ENCODE measurements at places on chromosomes 4 and X.
A peak's percentile ranks its signal among the peaks of the same experiment; 100 is the strongest.

DNA sequence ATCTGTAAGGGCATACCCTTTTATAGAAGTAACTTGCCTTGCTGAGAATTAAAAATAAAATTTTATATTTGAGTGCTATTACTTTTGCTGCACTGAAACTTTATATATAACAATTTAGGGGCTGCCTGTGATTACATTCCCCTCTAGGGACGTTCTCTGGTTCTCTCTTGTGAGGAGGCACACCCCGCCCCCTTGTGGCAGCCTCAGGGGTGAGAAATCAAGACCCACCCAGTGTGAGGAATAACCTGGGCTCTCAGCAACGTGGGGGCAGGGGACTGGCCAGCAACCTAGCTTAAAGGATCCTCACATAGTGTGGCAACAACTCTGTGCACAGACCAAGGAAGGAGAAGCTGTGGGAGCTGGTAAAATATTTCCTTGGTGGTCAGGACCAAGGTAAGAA is 43.7 kb downstream of the MAGEA9 start:
- DNase-seq = no peak

- DNase-seq = peak; percentile 77
Measured at GRCh38 chrX:40154853-40155588, 57.3 kb upstream of the BCOR start.

DNA sequence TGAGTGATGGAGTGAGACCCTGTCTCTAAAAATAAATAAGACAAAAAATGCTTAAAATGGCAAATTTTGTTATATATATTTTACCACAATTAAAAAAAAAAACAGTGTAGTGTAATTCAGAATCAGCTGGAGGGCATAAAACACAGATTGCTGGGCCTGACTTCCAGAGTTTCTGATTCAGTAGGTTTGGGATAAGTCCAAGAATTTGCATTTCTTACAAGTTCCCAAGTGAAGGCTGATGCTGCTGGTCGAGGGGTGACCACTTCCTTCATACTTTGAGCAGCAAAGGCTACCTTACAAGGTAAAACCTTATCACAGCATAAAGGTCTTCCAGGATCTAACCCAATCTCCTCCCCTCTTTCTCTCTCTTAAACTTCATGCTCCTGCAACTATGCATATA is 40.7 kb downstream of the KLHL8 start:
- no peak for DNase-seq

GRCh38 chrX:74925225-74926088 is at the start of gene NEXMIF:
TSS of gene NEXMIF (minus strand) at chrX:74925452.
- DNase-seq = peak; percentile 24

DNA sequence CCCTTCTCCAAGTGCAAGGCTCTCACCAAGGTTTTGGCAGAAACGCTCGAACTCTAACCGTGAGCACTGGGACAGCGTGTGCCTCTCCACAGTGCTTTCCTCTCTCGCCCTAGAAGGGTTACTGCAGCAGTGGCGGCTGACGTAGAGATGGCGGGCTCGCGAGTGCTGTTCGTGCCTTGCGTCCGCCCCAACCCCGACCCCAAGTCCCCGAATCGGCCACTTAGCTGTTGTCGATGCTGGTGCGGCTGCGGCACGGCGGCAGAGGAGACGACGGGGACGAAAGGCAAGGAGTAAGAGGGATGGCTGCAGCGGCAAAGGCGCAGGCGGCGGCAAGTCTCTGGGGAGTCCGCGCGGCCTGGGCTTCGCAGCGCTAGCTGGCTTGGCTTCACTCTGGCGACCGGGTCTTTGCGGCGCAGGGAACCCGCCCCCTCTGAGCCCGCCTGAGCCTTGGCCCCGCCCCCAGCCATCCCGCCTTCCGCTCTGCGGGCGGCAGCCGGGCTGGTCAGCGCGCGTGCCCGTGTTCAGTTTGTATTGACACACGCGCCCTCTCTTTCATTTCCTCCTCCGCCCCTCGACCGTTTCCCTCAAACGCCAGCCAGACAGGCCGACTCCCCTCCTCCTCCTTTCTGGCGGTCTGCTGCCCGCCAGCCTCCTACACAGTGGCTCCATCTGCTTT is at the start of gene SPIN4:
Gene SPIN4, minus strand, starts transcription at position 392 of the 676 bp plus-strand sequence. CDS start 513 bp downstream, outside the sequence.
- peak; percentile 82 for DNase-seq

- no peak for DNase-seq
Measured at GRCh38 chr4:152021788-152022438, 261.1 kb upstream of the GATB start.

GRCh38 chr4:182776376-182777105 is 140.6 kb downstream of the DCTD start:
- DNase-seq = no peak

DNA sequence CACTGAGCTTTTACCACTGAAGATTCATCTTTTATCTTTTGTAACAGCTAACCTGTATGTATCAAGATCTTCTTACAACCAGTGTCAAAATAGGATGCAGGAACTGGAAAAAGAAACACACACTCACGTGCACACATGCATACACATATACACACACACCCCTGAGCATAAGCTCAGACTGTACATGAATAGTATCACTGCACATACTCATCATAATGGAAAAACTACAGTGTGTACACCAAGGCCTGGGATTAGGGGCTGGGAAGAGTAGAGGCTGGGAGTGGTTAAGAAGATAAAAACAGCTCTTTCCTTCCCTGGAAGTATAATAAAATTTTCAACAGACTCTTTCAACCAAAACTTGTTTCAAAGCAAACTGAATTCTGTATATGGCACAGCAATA is 73.4 kb downstream of the RELL1 start:
- no peak for DNase-seq

DNA sequence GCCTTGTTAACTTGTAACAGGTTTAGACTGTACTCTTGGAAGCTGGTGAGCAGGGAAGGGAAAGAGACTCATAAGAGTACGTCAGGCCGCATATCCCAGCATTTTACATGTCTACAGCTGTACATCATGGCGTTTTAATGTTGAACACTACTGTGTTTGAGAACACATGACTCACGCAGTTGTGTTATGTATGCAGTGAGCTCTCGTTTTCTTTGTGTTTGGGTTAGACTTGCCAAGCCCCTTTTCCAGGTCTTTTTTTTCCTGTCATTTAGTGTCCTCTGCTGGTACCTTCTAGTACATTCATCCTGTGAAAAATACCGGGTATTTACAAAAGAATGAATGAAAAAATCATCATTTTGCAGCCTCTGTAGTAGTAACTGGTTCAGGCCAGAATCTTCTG is 35.3 kb downstream of the SMS start:
- no peak for DNase-seq

- DNase-seq = no peak
Measured at GRCh38 chrX:41388543-41388942, 54.6 kb downstream of the DDX3X start.

DNA sequence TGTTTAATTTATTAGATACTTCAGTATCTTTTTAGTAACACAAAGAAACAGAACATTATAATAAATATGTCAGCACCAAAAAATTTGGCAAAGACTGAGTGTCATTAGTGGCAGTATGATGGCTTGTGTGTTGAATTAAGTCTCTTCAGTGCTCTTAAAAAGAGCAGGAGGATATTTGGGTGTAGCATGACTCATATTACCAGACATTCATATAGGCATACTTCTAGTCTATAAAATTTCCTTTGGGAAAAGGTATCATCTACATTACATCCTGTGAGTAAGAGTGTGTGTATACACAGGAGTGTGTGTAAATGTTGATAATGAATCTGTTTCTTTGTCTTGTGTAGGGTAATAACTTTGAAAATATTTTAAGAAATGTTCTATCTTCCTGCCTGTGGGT is 135.7 kb downstream of the CNKSR2 start:
- no peak for DNase-seq

DNA sequence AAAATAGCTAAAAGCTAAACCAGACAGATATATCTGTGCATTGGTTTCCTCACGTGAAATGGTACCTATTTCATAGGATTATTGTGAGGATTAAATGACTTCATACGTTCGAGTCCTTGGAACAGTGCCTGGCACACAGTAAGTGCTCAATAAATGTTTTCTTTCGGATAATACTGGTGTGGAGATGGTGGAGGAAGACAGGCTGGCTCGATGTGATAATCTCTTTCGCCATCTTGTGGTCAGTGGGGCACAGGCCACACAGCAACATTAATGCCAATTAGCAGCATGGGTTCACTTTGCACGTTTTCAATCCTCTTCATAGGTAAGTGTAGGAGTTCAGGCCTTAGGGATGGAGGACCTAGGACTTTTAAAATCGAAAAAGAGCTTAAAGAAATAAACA is 9.3 kb downstream of the PAGE4 start:
- no peak for DNase-seq

- DNase-seq = no peak
Measured at GRCh38 chrX:135393051-135393450, 28.7 kb upstream of the SMIM10L2A start.

GRCh38 chr4:38504396-38504715 is 159.6 kb upstream of the KLF3 start:
- no peak for DNase-seq

DNA sequence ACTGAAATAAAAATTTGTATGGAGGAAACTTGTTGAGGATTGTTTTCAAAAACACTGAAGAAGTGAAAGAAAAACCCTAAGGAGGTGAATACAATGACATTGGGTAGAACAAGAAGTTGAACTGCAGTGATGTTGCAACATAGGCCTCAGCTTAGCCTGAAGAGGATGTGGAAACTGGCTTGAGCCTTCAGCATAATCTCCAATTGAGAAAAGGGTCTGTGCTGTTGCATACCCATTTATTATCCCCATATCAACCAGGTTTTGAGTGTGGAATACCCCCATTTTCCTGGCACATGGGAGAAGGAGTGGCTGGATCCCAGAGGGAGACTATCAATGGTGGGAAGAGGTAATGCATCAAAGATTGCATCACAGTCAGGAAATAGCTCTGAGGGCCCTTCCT is 695.0 kb upstream of the HS3ST1 start:
- DNase-seq = no peak

DNA sequence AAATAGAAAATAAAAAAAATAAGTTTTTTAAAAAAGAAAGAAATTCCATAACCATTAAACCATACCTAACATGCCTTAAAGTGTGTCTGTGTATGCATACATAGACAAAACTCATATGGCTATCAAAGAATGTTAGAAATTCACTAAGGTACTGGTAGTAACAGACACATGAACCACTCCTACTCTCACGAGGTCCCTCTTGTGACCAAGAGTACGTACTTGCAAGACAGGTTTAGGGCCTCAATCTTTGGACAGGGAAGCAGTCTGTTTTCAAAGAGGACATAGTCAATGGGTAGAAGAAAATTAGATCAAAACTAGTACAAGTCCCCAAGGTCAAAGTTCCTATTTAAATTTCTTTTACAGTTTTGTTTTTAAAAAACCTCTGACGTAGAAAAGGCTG is 117.3 kb downstream of the CHM start:
- DNase-seq = no peak

DNA sequence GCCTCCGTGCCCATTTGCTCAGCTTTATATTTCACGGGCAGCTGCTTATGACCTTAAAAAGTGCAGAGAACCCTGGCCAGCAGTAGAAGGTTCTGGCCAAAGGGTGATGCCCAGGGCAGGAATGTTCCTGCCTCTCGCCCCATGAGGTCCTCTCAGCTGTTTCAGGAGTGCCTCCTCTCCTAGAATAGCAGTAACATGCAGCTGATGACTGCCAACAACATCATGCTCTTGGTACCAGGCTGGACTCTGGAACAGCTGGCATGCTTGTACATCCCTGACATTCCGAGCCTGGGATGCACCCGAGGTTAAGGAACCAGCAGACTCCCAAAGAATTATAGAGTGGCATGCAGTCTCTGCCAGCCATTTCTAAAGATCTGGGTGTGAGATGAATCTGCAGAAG is 11.7 kb upstream of the TENM3 start:
- no peak for DNase-seq

- DNase-seq = no peak
Measured at GRCh38 chrX:77009691-77010090, 437.5 kb upstream of the FGF16 start.

GRCh38 chr4:176769514-176769913 is 23.2 kb downstream of the VEGFC start:
- DNase-seq = no peak

GRCh38 chrX:53223955-53224859 is 800 bp downstream of the KDM5C start:
- DNase-seq = no peak

DNA sequence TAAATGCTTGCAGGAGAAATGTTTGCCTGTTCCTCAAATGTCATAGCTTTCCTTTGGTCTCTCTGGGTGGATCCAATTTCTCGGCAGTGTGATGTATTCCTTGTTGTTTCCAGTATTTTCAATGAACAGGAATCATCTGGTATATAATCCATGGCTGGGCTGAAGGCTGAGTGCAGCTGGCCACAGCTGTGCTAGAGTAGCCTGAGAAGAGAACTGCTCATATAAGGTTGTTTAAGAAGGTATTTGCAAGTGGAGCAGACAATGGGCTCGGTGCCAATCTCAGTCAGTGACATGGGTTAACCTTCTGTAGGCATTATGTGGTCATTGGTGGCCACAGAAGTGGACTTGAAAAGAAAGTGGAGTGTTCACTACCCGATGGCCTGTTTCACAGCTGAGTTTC is 390.3 kb downstream of the SPRY1 start:
- DNase-seq = peak; percentile 39

GRCh38 chr4:41644288-41644914 is 104.1 kb downstream of the PHOX2B start:
- DNase-seq = peak; percentile 88

DNA sequence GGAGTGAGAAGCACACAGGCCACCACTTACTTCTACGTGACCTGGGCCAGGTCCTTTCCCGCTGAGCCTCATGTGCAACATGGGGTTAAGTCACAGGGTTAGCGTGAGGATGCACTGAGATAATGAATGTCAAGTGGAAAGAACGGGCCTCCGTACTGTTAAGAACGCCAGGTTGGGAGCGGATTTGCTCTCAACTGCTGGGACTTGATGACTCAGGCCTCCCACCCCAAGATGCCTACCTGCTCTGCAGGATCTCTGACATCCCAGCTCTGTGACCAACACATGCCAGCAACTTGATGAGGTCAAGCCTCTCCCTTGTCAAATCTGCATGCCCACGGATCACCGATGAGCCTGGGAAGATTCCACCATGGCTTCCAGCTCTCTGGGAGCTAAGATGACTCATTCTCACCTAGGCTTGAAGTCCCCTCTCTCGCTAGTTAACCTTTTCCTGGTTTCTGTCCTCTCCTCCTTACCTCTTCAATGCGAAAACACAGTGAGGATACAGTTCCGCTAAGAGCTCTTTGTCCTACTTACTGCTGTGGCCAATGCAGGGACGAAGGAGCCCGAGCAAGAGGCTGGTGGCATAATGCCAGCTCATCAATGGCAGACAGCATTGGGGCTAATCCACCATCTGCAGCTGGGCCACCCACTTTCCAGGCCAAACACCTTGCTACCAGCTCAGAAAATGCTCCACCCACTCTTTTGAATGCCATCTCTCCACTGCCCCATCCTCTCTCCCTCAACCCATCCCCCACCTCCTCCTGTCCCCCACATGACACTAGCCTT is 67.6 kb downstream of the PJA1 start:
- DNase-seq = no peak

DNA sequence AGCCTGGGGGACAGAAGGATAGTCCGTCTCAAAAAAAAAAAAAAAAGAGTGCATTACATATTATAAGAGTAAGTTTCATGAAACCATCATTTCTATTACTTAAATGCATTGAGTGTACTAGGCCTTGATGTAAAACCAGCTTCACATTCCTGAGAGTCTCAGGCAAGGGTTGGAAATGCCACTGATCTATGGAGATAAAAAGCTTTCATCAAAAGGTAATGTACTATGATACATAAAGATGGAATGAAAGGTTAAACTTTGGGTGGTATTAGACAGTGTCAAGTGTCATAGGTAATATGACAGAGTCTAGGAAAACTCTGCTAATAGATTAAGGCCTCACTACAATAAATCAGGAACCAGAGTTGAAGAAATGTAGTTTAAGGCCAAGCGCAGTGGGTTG is 7.4 kb downstream of the CFAP97 start:
- DNase-seq = no peak
